Pancreas (tissue), 10 donors: ENCODE measurements at places on chromosomes 3 and 15. TPM values are rescaled to one million over a fixed set of nuclear protein-coding genes. Genes with fewer than 3 reads are reported as not detected.

GRCh38 chr3:197430502-197430901, 125.3 kb downstream of the BDH1 start:
- DNase-seq, result no peak

- no peak for DNase-seq
Measured at GRCh38 chr3:188390775-188391443, 237.0 kb downstream of the LPP start.

The INSYN1 gene
- polyA plus RNA-seq, result 6.0 TPM

GRCh38 chr3:143644370-143645089, 203.7 kb downstream of the SLC9A9 start:
- no peak for DNase-seq

- DNase-seq, result peak; percentile 86
Measured at GRCh38 chr15:43776718-43777266, at the start of gene ELL3. TSS of gene ELL3 (minus strand) at chr15:43776966. CDS start at chr15:43776901, 65 bp downstream.
